ENCODE measurements at places on chromosomes 4 and X.

DNA sequence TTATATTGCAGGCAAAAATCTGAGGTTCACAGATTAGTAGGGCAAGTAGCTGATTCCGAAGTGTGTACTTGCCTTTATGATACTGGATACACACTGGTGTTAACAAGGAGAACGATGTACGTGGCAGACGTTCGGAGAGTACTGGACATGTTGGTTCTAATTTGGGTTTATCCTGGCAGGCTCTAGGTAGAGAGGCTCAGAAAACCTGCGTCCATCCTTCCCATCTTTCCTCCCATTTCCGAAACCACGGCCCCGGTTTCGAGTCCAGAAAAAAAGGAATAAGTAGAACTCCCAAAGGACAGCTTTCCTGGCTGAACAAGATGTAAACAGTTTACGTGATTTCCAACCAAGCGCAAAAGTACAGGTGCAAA, 351 bp upstream of the SLC30A9 start:
- no peak for DNase-seq

- DNase-seq: no peak
Observed at GRCh38 chrX:72352786-72353185, 47.1 kb upstream of the CITED1 start.

DNA sequence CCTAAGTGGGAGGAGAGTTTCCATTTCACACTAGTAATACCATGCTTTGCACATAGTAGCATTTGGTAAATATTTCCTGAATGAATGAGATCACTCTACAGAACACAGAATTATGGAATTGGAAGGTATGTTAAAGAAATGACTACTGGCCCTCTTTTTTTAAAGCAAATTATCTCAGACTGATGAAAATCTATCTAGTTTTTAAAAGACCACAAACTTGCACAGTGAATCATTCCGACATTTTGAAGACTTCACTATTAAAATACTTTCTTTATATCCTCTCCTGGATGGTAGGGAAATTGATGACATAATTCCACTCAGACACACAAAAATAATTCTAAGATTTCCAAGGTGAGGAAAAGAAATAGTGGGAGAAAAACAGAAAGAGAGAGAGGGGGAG, 68.4 kb upstream of the ETNPPL start:
- no peak for DNase-seq

DNA sequence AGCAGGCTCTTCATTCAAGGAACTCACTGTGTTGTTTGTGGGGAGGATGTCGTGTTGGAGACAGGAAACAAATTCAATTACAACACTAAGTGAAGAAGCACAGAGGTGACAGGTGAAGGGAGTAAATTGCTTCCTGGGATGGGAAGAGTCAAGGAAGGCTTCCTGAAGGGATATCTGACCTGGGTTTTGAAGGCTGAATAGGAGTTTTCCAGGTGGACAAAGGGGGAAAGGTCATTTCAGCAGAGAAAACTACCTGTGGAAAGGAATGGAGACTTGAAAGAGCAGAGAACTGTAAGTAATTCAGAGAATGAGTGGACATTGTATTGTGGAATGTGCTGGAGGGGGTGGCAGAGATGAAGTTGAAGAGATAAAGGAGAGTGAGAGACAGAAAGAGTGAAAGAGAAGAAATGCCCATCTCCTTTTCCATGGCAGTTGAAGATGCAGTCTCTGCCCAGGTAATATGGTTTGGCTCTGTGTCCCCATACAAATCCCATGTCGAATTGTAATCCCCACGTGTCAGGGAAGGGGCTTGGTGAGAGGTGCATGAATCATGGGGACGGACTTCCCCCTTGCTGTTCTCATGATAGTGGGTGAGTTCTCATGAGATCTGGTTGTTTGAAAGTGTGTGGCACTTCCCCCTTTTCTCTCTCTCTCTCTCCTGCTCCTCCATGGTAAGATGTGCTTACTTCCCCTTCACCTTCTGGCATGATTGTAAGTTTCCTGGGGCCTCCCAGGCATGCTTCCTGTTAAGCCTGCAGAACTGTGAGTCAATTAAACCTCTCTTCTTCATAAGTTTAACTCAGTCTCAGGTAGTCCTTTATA, 205.7 kb upstream of the BCOR start:
- DNase-seq: no peak

DNA sequence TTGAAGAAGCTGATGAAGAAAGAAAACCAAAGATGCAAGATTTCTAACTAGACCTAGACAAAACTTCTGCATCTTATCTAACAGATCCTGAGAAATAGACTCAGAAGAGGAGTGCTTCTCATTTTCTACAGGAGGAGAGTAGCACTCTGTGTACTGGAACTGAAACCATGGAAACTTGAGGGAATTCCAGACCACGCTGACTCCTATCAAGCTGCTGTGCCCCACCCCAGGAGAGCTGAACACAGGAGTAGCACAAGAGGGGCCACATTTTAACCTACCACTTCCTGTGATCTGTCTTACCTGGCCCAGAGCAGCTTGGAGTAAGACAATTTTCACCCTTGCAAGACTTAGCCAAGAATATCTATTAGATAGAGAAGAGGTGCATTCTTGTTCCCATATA, 248.9 kb downstream of the SCFD2 start:
- DNase-seq: no peak

- no peak for DNase-seq
Observed at GRCh38 chr4:119471259-119471658, 149.3 kb upstream of the FABP2 start.

DNA sequence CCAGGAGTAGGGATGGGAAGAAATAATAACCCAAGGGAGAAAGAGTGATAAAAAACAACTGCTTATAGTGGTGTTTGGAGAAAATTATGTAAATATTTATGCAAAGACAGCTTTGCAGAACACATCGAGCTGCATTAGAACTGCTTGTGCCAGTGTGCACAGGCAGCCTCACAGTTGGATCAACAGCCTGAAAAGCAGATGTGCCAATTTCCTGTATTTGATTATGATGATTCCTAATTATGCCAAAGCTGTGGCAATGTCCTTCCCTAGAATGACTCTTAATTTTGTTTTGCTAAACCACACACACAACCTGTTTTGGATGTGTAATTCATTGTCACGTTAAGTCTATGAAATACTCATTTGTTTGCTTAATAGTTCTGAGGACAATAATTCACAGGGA, 30.6 kb upstream of the ANTXR2 start:
- no peak for DNase-seq

DNA sequence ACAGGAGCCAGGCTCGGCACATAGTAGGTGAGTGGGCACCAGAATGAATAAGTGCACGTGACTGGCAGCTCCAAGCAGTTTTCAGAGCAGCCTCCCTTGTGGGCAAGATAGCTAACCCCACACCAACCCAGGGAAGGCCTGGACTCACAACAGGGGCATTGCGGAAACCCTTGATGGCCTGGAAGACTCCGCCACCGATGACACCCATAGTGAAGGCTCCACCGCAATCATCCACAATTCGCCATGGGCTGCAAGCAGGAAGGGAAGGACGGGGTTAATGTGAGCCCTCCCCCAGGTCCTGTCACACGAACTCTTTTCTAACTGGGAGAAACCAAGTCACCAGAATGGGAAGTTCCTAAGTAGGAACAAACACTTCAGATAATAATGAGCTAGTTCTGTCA, 957 bp downstream of the TIMM17B start:
- peak; percentile 21 for DNase-seq

GRCh38 chr4:167233685-167234315, 494 bp downstream of the SPOCK3 start:
- DNase-seq: no peak

GRCh38 chr4:150130933-150131332, 52.7 kb downstream of the DCLK2 start:
- DNase-seq: no peak

DNA sequence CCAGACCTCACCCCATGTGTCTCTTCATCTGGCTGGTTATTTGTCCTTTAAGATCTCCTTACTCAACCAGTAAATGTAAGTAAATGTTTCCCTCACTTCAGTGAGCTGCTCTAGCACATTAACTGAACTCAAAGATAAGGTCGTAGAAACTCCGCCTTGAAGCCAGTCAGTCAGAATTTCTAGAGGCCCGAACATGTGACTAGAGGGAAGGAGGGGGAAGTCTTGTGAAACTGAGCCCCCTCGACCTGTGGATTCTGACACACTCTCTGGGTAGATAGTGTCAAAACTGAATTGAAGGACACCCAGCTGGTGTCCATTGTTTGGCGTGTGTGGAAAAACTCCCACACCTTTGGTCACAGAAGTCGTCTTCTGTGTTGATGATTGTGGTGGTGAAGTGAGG, 933.9 kb downstream of the ADGRL3 start:
- DNase-seq: no peak

DNA sequence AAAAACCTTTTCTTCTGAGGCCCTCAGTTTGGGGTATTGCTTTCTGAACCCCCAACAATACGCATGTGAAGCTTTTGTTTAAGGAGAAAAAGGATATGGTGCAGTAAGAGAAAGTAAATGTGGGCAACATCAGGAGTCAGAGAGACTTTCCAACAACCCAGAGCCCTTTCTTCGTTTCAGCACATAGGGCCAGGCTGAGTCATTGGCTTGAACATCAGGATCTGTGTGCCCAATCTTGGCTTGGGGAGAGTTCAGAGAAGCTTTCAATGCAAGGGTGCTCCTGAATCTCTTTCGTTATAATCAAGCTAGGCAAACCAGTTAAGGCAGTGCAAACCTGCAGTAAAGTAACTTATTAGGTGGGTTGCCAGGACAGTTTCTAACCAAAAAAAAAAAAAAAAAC, 191.2 kb downstream of the FRMPD4 start:
- DNase-seq: no peak

DNA sequence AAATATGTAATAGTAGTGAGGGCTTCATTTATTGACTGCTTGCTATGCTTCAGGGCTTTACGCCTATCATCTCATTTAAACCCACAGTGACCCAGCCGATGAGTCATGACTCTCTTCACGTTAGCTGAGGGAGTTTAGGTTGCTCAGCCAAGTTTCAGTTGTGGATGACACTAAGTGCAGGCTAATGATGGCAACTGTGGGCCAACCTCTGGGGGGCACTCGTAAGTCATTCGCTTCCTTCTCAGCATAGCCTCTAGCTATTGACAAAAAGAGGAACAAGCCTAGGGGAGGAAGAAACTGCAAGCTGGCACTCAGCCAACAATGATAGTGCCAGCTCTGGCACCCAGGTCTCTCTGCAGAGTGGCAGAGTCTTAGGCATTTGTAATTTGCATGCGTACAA, 325.0 kb downstream of the ARHGAP10 start:
- no peak for DNase-seq

- DNase-seq: no peak
Observed at GRCh38 chr4:135605076-135605475, 1403.5 kb upstream of the PABPC4L start.

- DNase-seq: no peak
Observed at GRCh38 chr4:107283587-107284559, 247.8 kb upstream of the DKK2 start.

- no peak for DNase-seq
Observed at GRCh38 chr4:52750819-52751486, at the start of gene ERVMER34-1. Gene ERVMER34-1 (minus strand): TSS chr4:52751425. CDS start chr4:52745520, 5,905 bp downstream.

DNA sequence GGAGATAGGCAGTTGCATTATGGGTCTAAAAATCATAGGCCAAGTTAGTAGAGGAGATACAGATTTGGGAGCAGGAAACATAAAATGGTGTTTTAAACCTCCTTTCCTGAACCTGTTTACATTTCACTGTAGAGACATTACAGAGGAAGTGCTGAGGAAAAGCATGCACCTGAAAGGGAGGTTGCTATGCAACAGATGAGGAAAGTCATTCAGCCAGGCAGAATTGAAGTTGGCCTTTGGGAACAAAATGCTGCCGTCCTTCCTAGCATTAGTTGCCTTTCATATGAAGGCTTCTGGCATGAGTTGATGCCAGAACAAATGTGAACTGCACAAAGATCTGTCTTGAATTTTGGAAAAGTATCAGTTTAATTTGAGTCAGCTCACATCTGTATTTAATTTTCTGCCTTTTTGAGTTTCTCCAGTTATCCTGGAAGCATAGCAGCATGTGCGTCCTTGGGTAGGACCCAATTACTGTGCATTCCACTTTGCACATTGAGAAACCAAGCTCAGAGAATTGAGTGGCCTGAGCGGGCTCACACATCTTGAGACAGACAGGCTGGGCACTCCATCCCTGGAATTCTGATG, 38.2 kb downstream of the MAGED1 start:
- peak; percentile 13 for DNase-seq

DNA sequence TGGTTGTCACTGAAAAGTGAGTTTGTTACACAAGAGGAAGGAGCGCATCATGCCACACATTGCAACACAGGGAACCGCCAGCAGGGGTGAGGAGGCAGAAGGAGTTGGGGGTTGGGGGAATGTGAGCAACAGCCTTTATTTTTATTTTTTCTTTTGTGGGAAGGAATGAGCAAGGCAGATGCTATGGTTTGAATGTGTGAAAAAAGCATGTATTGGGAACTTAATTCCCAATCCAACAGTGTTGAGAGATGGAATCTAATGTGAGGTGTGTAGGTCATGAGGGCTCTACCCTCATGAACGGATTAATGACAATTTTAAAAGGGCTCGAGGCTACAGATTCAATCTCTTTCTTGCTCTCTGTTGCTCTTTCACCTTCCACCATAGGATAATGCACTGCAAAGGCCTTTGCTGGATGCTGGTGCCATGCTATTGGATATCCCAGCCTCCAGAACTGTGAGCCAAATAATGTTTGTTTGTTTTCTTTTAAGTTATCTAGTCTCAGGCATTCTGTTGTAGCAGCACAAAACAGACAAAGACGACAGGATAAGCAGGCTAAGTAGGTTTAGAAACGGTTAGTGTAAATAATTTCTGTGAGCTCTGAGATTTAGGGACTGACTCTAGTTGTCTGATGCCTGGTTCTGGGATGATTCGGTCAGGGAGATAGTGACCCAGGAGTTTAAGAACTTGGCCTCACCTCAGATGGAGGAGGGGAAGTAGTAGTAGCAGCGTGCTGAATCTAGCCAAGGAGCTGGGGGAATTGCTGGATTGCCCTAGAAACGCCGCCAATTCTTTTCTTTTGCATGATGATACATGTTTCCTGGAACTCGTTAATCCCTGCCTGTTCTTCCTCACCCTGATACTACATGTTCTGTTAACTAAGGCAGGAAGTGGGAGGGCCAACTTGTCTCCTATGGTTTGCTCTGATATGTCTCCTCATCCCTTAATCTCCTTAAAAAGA, 156.6 kb upstream of the CTSO start:
- no peak for DNase-seq

DNA sequence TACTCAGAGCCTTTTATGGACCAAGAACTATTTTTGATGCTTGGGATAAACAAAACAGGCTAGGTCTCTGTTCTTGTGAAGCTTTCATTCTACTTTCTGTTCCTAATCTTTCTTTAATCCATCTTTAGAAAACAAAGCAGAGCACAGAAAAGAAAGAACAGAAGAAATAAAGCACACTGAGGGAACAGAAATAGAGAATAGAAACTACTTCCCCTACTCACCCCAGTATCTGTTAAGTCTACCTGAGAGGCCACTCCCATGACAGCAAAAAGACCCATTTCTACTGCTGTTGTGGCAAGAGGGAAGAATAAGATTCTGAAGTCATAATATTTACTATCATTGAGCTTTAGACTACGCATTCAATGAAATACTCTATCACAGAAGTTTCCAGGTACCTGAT, 9.2 kb downstream of the RFC1 start:
- no peak for DNase-seq

- no peak for DNase-seq
Observed at GRCh38 chrX:133389975-133390374, 25.3 kb downstream of the GPC4 start.

Data from DMS79 treated with DMSO at 0.1 percent for 48 hours (cell line).